ENCODE measurements at places on chromosomes 2 and 18.

DNA sequence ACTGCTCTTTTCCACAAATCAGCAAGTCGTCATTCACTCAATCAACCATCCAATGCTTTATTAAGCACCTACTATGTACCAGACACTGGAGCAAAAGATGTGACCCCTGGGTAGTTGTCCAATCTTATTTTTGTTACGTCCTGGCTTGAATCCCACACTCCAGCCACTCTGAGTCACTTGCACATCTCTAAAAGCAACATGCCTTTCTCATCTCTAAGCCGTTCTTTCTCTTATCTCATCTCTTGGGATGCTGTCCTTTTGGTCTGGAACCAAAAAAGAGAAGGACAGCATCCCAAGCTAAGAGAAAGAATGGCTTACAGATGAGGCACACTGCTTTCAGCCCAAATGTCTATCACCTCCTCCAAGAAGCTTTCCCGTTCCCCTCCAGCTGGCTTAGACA, 58.8 kb downstream of the RNF152 start:
- DNase-seq, result no peak

GRCh38 chr2:104939570-104940217, 85.8 kb downstream of the POU3F3 start:
- no peak for DNase-seq

DNA sequence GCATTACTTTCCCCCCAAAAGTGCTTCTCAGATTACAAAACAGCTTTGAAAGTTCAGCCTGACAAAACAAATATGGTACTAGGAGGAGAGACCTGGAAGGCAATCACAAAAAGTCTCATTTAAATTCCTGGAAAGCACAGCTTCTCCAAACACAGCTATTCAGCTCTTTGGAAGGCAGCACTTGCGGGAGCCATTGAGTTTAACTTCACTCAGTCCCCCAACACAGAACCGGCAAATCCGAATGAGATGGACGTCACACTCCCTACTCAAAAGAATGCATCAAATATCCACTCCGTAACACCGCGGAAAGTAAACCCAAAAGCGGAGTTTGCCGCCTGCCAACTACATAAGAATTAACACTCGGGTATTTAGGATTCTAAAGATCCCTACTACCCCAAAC, 638 bp downstream of the ST6GAL2 start:
- DNase-seq, result no peak

DNA sequence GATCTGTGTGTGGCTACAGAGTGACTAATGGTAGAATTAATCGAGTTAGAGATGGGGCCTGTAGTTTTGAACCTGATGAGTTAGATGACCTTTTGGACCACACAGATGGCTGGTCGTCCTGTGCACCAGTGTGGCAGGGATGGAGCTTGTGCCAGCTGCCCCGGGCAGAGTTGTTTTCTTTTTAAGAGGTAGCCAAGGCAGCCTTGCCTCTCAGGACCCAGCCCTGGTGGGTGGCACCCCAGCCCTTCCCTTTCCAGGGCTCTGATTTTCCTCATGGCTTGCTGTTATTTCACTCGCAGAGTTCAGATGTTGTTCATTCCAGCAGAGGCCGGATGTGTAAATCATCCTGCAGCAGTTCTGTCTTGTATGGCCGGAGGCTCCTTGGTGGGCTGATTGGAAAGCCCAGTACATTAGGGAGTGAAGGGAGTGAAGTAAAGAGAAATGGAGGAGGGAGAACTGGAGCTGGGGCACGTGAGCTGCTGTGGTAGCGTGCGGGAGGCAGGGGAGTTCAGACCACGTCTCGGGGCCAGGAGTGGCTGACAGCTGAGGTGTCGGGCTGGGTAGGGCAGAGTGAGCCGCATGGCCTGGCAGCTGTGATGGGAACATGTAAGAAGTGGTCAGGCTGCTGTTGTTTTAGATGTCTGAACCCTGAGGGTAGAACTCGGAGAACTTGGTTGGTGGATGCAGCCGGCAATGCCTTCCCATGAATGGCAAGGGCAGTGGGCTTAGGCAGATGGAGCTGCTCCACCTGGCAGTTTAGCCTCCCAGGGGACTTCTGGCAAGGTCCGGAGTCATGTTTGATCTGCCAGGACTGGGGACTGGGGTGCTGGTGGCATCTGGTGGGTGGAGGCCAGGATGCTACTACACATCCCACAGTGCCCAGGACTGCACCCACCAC, 28.8 kb downstream of the ASAP2 start:
- DNase-seq, result no peak

- DNase-seq, result no peak
Observed at GRCh38 chr18:39599251-39599650, 2033.7 kb upstream of the CELF4 start.

GRCh38 chr2:120390381-120391055, 44.6 kb downstream of the INHBB start:
- DNase-seq, result no peak

DNA sequence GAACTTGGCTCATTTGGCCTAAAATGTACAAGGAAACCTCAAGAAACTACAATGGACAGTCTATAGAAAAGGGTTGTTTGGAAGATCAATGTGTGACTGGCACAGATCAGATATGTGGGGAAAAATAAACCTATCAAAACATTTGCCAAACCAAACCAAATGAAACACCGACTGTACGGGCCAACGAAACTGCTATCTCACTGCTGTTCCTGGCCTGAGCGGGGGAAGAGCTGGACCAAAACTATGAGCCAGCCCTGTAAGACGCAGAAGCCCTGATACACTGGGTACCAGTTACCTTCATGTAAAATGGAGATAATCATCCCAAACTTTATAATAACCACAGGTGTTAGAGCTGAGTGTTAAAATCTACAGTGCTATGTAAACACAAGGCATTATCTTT, 11.7 kb downstream of the CDC42EP3 start:
- DNase-seq, result no peak

- DNase-seq, result no peak
Observed at GRCh38 chr2:235447210-235447609, 46.6 kb upstream of the AGAP1 start.

- DNase-seq, result no peak
Observed at GRCh38 chr2:9765611-9766531, 77.4 kb upstream of the TAF1B start.

GRCh38 chr2:234437642-234438304, 59.1 kb downstream of the ARL4C start:
- no peak for DNase-seq

GRCh38 chr2:56170504-56170903, 13.3 kb upstream of the CCDC85A start:
- no peak for DNase-seq
